ENCODE measurements at places on chromosomes 12 and 14. TPM values are rescaled to one million over a fixed set of nuclear protein-coding genes. Genes with fewer than 3 reads are reported as not detected.

The PLEKHG7 gene
- total RNA-seq = not detected

The KRT78 gene
- total RNA-seq = not detected

The ARHGDIB gene
- total RNA-seq = 948 TPM

The METAP2 gene
- 62.5 TPM for total RNA-seq

The SLC7A7 gene
- 2.6 TPM for total RNA-seq

The DTX1 gene
- 2.8 TPM for total RNA-seq

The NUDT4 gene
- total RNA-seq = 52.0 TPM

The CD69 gene
- total RNA-seq = 30.7 TPM

The POP5 gene
- 75.7 TPM for total RNA-seq

The HOXC10 gene
- not detected for total RNA-seq

The TOMM20L gene
- not detected for total RNA-seq

The GALNT6 gene
- 1.9 TPM for total RNA-seq

The HSPA2 gene
- total RNA-seq = 2.3 TPM

The PLBD1 gene
- 0.25 TPM for total RNA-seq

The KCNJ8 gene
- total RNA-seq = not detected

The OASL gene
- total RNA-seq = 1.9 TPM

The NGB gene
- total RNA-seq = not detected

The ASB2 gene
- 1.5 TPM for total RNA-seq

The RD3L gene
- not detected for total RNA-seq

The FOXA1 gene
- total RNA-seq = not detected

The PRB3 gene
- total RNA-seq = not detected

The UNG gene
- total RNA-seq = 15.0 TPM

Measured in naive thymus-derived CD8-positive, alpha-beta T cell (primary cell).